ENCODE measurements at places on chromosomes 13 and 19. TPM values are rescaled to one million over a fixed set of nuclear protein-coding genes. Genes with fewer than 3 reads are reported as not detected.

DNA sequence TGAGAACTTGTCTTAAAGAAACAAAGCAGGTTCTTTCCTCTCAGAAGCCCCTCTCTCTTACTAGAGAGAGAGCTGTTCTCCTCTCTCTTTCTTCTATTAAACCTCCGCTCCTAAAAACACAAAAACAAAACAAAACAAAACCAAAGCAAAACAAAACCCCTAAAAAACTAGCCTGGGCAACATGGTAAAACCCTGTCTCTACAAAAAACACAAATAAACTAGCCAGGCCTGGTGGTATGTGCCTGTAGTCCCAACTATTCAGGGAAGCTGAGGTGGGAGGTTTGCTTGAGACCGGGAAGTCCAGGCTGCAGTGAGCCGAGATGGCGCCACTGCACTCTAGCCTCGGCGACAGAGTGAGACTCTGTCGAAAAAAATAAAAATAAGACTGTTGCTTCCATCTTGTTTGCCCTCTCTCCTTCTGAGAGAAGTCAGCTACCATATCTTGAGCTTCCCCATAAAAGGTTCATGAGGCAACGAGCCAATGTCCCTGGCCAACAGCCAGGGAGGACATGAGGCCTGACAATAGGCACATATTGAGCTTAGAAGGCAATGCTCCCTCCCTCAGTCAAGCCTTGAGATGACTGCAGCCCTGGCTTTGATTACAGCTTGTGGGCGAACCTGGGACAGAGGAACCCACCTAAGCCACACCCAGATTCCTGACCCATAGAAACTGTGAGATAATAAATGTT, 17.5 kb upstream of the FLT3 start:
- peak; percentile 57 for DNase-seq

- no peak for DNase-seq
Measured at GRCh38 chr19:42081584-42082203, 5.7 kb downstream of the ZNF574 start.

DNA sequence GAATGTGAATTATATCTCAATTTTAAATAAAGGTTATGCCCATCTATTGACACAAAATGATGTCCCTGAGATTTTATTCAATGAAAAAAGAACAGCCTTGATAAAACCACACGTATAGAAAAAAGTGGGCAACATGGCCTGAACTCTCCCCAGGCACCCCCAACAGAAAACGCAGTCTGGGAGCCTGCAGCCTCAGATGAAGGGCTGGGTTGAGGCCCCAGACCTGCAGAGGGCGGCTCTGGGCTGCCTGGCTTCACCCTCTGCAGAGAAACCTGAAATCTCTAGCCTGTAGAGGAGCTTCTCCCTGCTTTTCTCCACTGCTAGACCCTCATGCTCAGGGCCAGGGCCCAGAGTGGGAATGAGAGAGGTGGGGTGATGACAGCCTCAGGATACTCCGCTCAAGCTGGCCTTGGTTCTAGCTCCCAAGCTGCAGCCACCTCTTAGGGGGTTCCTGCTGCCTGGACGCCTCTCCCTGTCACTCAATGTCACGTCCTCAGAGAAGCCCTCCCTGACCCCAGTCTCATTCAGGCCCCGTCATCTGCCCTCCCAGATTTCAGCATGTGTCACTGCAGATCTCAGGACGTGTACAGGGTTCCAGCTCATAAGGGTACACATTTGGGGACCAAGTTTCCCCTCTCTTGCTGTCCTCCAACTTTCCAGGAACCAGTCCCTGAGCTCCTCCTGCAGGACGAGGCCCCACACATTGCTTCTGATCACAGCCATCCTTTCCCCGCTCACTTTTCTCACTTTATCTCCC, 1.8 kb downstream of the MBD3 start:
- no peak for DNase-seq

- DNase-seq = no peak
Measured at GRCh38 chr13:30196025-30196424, 111.3 kb downstream of the KATNAL1 start.

DNA sequence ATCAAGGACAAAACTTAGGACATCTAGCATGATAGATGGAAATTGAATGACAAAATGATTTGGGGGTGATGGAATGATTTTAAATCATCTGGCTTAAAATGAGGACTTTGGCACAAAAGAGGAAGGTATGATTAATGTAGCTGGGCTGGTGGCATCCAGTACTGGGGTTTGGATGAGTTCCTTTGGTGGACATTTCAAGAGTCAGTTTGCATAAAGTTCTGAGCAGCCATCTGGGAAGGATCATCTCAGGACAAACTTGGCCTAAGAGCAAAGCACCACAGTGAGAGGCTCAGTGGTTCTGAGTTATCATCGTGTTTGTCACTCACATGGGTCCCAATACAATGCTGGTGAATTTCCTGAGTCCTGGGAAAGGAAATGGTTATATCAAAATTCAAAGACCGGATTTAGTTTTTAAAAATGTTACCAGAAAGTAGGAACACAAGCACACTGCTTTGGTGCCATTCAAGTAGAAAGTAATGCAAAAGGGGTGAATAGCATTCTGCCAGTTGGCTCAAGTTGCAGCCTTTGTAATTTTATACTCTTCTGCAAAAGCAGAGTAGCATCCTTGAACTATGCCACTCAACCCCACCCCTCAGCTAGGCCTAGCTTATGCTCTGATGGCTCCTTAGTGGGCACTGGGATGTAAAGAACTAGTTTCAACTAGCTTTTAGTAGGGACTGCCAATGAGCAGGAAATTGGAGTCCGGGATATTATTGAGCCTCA, 219.0 kb downstream of the COG6 start:
- DNase-seq = no peak

GRCh38 chr13:38697197-38697596, 10.3 kb downstream of the FREM2 start:
- no peak for DNase-seq

Gene FAM216B
- total RNA-seq = not detected

DNA sequence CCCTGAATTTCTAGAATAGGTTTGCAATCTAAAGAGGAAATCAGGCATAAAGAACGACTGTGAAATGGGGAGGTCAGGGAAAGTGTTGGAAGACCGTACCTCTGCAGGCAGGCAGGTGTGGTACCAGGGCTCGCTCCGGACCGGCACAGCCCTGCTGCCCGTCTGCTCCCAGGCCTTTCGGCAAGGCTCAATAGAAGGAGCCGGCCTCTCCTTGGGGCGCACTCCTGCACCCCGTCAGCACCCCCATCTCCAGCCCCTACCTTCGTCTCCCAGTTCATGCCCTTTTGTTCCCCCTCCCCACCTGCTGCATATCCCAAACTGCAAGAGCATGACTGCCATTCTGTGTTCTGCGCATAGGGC, 139.8 kb upstream of the SOX1 start:
- no peak for DNase-seq

DNA sequence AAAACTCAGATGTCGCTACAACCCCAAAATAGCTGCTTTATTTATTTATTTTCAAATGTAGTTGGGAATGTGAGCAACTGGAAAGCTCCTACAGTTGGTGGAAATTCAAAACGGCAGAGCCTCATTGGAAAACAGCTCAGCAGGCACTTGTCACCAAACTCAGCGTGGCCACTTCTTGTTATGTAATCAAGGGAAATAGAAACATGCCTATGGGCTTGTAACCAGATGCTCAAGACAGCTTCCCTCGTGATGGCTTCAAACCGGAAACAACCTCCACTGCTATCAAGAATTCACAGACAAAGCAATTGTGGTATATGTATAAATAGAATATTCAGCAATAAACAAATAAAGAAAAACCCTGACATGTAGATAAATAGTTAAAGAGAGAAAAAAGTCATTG, 627.8 kb upstream of the SLC10A2 start:
- DNase-seq = no peak

Gene SLAIN1
- total RNA-seq = 9.0 TPM

- DNase-seq = no peak
Measured at GRCh38 chr13:33577007-33577406, 240.9 kb upstream of the RFC3 start.

GRCh38 chr13:34748073-34748472, 194.0 kb upstream of the NBEA start:
- DNase-seq = no peak

Gene IGSF23
- total RNA-seq = not detected

GRCh38 chr13:24124789-24125476, 35.6 kb upstream of the SPATA13 start:
- no peak for DNase-seq

GRCh38 chr19:45160870-45161737, at the start of gene NKPD1:
Gene NKPD1 (minus strand): TSS chr19:45160982. CDS start chr19:45160150, 832 bp downstream.
- no peak for DNase-seq

DNA sequence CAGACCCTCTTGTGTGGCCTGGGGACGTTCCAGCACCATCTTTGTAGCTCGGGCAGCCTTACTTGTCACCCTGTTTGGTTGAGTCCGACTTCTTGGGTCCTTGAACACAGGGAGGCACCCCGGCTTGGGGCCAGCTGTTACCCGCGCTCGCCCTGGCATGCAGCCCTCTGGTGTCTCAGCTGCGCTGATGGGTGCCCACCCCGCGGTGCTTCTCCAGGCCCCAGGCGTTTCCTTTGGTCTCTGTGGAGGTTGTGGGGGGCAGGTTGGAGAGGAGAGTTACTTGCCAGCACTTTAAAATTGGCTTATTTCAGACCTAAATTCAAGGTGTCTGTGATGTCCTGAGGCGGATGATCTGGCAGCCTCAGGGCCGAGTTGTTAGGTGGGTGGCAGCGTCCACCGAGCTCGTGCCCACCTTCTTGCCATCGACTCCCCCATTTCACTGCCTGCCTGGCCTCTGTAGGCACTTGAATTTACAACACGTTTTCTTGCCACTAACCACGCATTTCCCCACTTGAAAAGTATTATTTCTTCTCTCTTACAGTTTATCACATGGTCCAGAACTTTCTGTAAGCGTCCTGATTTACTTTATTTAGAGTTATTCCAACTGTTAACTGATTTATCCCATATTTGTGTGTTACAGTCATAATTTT, 16.9 kb downstream of the UBAC2 start:
- no peak for DNase-seq

DNA sequence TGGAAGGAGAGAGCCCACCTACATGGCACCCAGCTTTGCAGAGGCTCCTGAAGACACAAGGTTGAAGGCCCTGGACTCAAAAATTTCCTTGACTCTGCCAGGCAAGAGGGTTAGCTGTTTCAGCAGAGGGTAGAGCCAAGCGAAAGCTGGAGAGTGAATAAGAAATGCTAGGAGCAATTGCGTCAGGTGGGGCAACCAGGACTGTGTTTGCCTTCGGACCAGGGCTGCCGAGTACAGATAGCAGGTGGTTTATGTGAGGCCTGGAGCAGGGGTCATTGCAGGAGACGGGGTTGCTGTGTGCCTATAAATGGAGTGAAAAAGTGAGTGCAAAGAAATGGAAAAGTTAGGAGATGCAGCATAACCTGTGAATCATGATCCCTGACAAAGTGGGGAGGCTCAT, 59.1 kb downstream of the IRS2 start:
- no peak for DNase-seq

GRCh38 chr13:101474419-101474957, 22.0 kb downstream of the ITGBL1 start:
- peak; percentile 53 for DNase-seq

DNA sequence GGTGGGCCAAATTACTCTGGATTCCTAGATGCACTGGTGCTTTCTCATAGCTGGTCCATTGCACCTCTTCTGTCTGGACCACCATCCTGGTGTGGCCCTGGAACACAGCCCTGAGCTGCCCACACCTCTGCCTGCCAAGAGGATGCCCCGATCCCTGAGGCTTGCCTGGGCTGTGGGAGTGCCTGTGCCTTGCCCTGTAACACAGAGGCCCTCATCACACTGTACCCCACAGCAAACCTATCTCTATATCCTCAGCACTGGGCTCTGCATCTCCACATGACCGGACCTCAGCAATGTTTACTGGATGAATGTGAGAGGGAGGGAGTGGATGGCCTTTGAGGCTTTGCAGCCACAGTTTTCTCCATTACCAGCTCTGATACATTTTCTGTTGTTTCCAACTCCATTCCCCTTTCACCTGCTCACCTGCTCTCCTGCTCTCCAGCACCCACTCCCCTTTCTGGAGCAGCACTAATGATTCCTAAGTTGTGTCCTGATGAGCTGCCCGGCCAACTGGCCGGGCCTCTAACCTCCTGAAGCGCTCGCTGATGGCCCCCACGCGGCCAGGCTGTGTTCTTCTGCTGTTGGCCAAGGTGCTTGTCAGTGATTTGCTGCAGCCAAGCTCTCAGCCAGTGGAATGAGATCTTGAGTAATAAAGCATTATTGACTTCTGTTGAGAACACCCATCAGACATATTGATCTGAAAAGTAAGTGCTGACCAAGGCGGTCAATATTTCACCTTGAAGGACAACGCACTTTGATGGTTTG, 232.6 kb downstream of the TEX29 start:
- DNase-seq = peak; percentile 42

DNA sequence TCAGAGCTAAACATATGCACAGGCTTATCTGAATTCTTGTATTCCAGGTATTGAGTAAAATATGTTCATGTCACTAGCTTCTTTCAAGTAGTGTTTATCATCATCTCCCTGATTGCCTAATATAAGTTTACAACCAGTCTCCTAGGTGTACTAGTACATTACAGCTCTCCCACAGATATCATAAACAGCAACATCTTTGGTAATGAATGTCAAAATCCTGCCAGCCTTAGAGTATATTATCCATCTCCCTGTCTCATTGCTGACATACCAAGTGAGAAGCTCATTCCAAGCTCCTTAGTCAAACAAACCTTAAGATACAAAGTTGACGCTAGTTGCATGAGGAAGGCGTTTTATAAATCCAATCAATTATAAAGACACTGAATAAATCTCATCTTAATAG, 689.1 kb upstream of the GPC6 start:
- no peak for DNase-seq

- no peak for DNase-seq
Measured at GRCh38 chr19:40398417-40399131, 8.6 kb upstream of the HIPK4 start.

Gene GIPC1
- total RNA-seq = 53.0 TPM

Gene PCDH8
- total RNA-seq = 0.21 TPM

- no peak for DNase-seq
Measured at GRCh38 chr13:86725105-86725504, 925.9 kb upstream of the SLITRK6 start.

GRCh38 chr13:49584771-49585182, 581 bp downstream of the RCBTB1 start:
- DNase-seq = no peak

Gene IL27RA
- 5.5 TPM for total RNA-seq

GRCh38 chr13:70703755-70704154, 595.5 kb upstream of the KLHL1 start:
- DNase-seq = no peak

DNA sequence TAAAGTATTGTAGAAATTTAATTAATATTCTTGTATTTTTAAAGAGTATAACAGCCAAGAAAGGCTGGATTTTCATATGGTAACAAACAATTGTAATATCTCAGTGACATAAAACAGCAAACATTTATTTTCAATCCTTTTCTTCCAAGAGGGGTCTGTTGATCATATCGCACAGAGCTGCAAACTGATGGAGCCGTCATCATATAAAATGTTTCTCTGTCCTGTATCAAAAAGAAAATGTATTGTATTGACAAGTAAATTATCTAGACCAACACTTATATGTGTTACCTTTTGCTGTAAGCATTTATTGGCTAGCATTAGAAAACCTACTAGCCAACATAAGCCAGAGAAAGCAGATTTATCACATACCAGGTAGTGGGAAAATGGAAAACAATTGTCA, 2861.4 kb upstream of the PCDH20 start:
- no peak for DNase-seq

Gene ZNF333
- total RNA-seq = 31.8 TPM
